ENCODE measurements at places on chromosomes 7 and 10.

DNA sequence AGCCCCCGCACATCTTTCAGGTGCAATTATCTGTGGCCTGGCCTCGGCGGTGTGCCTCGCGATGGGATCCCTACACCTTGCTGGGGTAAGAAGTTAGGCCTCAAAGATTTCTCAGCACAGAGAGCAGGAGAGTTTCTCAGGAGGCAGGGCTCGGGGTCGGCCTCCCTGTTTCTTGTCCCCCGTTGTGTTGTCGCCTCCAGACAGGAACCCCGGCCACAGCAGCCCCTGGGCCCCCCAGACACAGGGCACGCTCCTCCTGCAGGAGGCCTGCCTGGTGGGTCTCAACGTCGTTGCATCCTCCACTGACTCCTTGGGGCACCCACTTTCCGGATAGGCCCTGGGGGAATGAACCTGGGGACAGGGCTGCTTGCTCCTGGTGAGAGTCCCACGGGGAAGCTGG lies 229.1 kb upstream of the SHH start:
- DNase-seq, result no peak

DNA sequence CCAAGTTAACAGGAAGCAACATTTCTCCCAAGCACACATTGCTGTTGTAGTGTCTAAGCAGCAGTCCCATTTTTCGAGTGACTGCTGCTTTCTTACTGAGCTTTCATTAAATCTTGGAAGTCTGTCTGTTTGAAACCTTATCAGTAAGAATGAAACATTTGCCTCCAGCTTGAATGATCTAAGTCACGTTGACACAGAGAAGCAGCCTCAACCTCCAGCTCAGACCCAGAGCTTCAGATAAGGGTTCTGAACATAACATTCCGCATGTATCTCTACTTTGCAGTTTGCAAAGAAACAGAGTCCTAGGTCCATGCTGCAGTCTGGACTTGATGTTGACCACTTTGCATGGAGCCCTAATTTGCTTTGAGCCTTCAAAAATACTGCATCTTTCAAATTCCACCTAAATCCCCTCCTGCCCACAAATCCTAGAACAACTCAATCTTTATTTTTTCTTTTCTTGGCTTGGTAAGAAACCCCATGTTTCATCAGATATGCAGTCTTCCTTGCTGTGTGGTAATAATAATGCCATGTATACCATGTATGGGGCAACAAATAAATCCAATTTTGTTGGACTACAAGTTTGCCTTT lies 698.7 kb upstream of the IGFBP3 start:
- no peak for DNase-seq

DNA sequence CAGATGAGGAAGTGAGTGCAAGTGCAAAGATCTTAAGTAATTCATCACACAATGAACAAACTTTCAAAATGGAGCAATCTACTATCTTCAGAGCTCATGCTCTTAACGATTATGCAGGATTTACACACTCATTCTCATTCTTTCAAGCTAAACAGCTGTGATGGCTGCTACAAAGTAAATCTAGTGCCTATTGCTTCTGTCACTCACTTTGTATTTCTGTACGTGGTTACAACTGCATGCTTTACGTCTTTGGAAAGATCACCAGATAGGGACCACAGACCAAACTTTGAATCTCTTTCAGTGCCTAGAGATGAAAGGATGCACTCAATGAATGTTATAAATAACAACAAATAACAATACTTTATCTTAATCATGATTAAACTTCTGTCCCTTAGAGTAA lies 194.6 kb downstream of the MAGI2 start:
- DNase-seq, result no peak

DNA sequence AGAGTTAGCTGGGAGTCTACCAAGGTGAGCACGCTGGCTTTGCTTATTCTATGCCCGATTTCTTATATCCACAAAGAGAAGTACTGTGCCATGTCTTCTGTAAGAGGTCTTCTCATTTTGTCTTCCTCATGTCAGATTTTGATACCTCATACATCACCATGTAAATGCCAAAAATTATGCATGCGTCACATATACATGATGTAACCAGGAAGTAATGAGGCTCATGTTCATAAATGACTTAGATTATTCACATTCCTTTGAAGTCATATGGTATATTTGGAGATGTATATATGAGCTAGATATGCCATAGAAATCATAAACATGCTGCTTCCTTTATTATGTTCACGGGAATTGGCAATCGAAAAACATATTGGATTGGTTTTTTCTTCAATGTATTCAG lies 97.7 kb upstream of the CELF2 start:
- peak; percentile 50 for DNase-seq

- DNase-seq, result no peak
Measured at GRCh38 chr10:121043124-121043849, 192.1 kb downstream of the WDR11 start.

- DNase-seq, result peak; percentile 81
Measured at GRCh38 chr7:34107276-34107675, 201.9 kb downstream of the BMPER start.

DNA sequence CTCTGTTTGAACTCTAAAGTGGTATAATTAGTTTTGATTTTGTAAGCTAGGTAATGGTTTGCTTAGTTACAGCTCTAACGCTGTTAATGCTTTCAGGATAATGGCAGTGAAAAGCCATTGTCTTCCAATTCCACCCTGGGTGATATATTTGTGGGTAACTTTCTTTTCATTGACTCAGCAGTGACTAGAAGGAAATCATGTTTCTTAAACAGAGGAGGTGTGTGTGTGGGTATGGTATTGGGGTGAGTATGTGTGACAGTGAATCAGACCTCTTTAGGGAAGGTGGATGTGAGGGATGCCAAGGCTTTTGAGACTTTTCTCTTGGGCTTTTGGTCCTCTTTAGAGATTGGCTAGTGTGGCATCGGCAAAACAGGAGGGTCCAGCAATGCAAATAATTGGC lies 13.6 kb downstream of the ENTPD7 start:
- no peak for DNase-seq

- DNase-seq, result no peak
Measured at GRCh38 chr10:77661674-77662073, 24.1 kb upstream of the KCNMA1 start.

GRCh38 chr7:142152076-142152475 lies 40.6 kb downstream of the MGAM2 start:
- DNase-seq, result no peak

DNA sequence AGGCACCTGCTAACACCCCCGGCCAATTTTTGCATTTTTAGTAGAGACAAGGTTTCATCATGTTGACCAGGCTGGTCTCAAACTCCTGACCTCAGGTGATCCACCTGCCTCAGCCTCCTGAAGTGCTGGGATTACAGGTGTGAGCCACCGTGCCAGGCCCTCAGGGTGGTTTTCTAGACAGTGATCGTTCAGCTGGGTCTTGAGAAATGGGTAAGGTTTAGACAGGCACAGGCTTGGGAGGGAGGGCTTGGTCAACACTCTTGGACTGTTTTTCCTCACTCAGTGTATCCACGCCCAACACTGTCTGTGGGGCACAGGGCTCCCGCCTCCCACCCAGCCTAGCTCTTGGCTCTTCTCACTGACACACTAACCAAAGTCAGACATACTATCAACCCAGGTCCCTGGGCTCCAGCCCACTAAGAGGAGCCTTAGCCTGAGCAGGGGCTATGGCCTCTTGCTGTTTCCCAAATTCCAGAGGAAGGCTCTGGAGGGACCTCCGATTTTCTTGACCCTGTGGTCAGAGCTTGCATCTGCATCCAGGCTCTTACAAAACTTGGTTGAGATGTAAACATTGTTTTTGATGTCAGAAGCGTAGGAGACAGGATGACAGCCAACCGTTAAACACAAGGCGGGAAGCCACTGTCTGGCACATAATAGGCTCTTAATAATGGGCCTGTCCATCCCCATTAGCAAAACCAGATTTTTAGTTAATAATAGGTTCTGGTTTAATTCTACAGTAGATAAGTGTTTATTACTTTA lies 143.9 kb downstream of the PRKAG2 start:
- DNase-seq, result no peak

DNA sequence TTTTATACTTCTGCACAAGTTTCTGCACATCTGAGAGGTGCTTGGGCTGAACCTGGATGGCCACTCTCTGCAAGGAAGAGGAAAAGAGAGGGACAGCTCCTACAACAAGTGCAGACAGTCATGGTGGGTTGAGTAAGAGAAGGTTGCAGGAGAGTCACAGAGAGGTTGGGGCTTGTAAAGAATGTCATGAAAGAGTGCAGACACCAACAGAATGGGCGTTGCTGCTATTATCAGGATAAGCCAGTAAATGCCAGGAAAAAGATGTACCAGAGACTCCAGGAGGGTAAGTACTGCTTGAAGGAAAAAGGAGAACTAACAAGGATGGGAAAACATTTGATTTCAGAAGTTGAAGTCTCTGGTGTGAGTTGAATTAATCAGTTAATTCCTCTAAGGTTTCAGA lies 77.8 kb upstream of the NRP1 start:
- DNase-seq, result no peak

Measured in fibroblast of skin of right biceps (primary cell).